Activated CD4-positive, alpha-beta T cell treated with anti-CD3 and anti-CD28 coated beads, Interleukin-2, amount 10 ng/mL, durations not matched to agents 7 days and 5 days (primary cell): ENCODE measurements at places on chromosomes 3 and 15.

DNA sequence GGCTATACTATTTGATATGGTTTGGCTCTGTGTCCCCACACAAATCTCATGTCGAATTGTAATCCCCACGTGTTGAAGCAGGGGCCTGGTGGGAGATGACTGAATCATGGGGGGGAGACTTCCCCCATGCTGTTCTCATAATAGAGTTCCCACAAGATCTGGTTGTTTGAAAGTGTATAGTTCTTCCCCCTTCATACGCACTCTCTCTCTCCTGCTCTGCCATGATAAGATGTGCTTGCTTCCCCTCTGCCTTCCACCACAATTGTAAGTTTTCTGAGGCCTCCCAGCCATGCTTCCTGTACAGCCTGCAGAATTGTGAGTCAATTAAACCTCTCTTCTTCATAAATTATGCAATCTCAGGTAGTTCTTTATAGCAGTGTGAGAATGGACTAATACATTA lies 290.1 kb upstream of the CHRM5 start:
- no peak for DNase-seq

GRCh38 chr15:90915808-90916440 lies 12.8 kb downstream of the MAN2A2 start:
- no peak for DNase-seq

DNA sequence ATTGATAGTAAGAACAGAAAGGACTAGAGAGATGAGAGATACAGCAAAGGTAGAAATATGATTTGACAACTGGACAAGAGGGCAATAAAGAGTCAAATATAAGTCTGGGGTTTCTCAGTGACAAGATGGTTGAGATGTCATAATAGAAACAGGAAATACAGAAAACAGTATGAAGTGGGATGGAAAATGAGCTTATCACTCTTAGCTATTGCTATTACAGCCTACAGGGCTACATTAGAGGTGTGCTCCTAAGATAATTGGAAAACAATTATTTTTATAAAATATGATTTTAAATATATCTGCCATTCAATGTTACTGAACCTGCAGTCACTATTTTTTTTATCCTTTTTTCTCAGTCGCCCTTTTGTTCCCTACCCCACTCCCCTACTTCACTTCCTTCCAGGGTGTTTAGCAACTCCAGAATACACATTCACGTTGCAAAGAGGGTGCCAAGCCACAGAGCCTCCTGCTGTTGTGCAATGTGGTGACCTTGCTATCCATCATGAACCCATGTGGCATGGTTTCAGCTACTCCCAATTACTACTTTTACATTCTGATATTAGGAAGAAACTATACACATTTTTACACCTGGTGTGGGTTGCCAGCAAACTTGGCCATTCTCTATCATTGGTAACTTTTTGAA lies 6.0 kb downstream of the NRG4 start:
- no peak for DNase-seq

DNA sequence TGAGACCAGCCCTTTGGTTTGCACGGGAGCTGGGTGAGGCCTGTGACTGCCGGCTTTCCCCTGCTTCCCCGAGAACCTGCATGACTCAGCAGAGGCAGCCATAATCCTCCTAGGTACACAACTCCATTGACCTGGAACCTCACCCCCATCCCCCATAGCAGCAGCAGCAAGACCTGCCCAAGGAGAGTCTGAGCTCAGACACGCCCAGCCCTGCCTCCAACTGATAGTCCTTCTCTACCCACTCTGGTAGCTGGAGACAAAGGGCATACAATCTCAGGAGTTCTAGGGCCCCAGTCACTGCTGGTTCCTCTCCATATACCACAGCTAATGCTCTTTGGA lies 141.0 kb upstream of the ARHGEF26 start:
- no peak for DNase-seq

DNA sequence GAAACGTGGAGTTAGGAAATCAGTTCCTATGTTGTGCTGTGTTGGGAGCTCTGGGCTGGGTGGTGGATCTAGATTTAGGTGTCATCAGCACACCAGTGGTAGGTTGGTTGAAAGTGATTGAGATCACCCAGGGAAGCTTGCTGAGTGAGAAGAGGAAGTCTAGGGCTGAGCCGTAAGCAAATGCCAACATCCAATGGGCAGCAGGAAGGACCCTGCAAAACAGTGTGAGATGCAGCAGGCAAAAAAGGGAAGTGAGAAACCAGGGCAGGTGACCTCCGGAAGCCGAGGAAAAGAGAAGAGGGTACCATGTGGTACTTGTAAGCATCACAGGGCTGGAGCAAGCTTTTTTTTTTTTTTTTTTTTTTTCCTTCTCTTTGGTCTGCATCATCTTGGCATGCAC lies 15.9 kb upstream of the COPG1 start:
- DNase-seq: no peak

DNA sequence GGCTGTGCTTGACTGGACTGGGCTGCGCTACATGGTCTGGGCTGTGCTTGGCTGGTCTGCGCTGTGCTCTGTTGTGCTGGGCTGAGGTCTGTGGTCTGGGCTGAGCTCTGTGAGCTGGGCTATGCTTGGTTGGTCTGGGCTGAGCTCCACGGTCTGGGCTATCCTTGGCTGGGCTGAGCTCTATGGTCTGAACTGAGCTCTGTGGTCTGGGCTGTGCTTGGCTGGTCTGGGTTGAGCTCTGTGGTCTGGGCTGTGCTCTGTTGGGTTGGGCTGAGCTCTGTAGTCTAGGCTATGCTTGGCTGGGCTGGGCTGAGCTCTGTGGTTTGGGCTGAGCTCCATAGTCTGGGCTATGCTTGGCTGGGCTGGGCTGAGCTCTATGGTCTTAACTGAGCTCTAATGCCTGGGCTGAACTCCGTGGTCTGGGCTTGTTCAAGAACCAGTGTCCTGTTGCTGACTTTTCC lies 92.0 kb downstream of the PLXNA1 start:
- DNase-seq: no peak

DNA sequence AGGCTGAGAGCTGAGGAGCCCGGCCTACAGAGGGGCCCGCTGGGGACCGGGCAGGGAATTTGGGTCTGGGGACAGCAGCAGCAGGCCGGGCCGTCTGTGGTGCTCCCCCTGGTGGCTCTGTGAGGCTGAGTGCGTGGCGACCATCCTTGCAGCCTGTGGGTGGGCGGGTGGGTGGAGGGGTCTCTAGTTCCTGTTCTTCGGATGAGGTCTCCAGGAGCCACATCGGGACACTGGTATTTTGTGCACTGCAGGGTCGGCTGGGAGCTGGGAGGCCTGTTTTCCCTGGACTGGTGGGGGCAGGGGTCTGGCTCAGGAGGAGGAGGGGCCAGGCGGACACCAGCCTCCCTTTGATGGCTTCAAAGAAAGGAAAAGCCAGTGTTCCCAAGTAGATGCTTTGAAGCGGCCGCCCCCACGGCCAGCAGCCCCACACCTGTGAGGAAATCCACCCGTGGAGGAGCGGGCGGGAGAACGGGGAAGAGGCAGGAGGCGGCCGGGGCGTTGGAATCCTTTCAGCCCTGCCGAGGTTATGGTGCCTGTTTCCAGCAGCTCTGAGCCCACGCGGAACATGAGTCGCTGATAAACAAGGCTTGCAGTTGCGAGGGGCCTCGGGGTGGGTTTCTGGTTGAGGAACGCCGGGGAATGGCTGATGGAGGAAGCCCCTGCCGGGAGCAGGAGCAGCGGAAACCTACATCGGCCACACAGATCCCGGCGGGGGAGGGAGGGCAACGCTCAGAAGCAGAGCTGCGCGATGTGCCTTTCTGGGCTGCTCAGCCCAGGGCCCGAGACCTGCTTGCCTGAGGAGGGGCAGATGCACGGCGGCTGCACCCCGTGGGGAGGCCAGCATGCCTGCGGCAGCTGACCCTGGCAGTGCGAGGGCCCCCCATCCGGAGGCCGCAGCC lies 154.3 kb downstream of the NSMCE3 start:
- no peak for DNase-seq

- no peak for DNase-seq
Measured at GRCh38 chr3:182239316-182239715, 527.6 kb downstream of the SOX2 start.

DNA sequence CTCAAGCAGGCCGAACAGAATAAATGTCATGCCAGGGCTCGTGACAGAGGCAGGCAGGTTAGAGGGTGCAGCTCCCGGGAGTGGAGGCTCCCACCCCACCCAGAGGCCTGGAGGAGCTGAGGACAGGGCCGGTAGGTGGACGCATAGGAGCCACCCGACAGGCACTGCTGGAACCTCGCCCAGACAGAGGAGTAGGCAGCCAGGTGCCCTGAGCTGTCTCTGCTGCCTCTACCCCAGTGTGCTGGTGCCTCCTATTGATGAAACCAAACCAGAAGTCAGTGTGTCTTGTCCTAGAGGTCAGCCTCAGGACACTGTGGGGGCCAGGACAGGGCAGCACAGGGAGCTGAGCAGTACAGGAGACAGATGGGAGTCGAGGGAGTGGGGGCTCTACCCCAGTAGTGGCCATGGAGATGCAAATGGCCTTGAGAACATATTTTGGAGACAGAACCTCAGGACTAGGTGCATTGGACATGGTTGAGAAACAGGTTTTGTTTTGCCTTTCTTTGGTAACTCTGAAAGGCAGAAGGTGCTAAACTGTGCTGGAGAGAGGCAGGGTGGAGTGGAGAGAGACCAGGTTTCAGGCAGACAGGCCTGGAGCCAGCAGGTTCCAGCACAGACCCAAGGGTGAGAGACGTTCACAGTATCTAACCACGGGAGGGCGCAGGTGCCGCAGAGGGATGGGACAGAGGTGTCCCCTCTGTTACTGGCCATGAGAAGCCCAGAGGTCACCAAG lies 15.4 kb upstream of the KLF15 start:
- DNase-seq: no peak

GRCh38 chr15:48643206-48643605 lies 2.3 kb downstream of the FBN1 start:
- DNase-seq: no peak

DNA sequence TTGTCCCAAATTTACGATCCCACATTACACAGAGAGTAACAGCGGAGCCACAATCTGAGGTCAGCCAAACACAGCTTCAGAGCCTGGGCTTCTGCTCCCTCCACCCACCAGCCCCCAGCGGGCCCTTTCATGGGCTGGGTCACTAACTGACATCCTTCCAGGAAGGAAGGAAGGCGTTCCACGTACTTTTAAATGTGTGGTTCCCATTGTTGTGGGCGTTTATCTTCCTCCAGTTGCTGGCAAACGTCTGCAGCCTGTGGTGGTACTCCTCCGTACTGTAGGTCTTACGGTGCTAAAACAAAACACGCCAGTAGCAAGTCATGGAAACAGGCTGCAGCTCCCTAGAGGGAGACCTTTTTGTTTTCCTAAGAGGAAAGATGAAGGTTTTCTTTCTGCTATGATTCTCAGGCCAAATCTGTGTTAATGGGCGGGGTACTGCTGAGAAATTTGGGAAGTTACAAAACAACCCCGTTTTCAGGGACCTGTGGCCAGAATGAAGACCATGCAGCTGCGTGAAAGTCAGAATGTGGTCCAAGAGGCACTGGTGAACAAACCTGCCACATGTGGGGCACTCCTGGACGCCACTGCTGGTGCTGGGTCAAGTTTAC lies 7.6 kb downstream of the CTSH start:
- peak; percentile 34 for DNase-seq

DNA sequence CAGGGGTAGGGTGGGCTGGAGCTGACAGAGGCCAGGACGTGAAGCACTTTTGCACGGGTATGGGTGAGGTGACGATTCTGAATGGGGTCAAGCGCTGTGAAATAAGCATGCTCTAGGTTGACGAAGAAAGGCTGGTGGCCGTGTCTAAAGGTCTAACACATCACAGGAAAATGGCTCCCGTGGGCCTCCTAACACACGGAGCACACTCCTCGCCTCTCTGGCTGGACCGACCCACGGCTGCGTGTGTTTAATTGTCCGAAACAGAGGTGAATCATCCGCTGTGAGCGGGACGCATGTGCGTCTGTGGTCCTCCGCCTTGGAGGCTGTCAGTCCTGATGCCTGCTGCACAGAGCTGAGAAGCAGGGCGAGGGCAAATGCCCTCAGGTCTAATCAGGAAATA lies 130.6 kb downstream of the NSMCE3 start:
- no peak for DNase-seq

- DNase-seq: no peak
Measured at GRCh38 chr3:49641292-49641691, 32.9 kb upstream of the APEH start.

DNA sequence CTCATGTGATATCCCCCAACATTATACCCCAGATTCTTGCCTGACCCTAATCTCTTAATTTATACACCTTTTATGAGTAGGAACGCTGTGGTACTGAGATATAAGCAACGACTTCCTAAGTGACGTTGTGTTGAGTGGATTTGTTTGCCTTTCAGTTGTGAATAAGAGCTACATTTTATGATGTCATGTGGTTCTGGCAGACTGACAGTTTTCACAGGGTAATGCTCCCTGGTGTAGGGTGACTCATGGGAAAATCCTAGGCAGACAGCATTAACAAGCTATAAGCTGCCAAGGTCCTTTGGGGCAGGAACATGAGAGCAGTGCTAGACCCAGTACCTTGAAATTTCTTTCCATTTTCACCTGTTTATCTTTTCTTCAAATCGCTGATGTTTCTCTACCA lies 11.2 kb downstream of the C3orf52 start:
- no peak for DNase-seq

- peak; percentile 27 for DNase-seq
Measured at GRCh38 chr15:92833106-92833433, 67.1 kb upstream of the CHD2 start.

DNA sequence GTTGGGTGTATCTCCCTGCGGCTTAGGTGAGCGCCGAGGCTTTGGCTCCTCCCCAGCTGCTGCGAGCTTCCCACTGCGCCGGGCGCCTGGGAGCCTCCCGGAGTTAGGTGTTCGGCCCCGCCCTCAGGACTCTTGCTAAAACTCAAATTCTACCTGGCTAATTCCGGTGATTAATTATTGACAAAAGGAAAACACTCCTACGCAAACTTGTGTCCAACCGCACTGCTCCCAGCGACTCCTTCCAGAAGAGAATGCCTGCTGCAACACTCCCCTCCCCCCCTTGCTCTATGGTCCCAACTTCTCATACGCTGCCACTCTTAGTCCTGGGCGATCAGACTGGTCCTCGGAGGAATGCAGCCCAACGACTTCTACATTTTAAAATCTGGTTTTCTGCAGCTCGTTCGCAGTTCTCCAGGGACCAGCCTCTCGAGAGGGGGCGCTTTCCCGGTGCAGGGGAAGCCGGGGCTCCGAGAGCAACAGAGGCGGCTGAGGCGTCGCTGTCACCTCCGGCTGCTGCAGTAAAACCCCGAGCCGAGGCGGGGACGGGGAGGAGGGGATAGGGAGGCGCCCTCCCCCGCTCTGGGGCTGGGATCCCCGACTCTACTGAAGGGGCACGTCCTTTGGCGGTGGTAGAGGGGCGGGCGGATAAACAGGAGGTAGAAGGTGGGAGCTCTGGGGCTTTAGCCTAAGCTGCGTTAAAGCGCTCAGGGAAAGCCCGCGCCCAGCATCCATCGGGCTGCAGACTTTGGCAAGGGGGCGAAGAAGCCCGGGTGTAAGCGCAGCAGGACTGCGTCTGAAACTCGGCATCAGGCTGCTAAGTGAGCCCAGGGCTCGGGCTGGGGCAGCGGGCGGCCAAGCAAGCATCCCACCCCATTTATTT lies at the start of gene SPTSSB:
TSS of gene SPTSSB (minus strand) at position 77 of the 880 bp plus-strand sequence. CDS start 25,194 bp downstream, outside the sequence.
- DNase-seq: peak; percentile 31

DNA sequence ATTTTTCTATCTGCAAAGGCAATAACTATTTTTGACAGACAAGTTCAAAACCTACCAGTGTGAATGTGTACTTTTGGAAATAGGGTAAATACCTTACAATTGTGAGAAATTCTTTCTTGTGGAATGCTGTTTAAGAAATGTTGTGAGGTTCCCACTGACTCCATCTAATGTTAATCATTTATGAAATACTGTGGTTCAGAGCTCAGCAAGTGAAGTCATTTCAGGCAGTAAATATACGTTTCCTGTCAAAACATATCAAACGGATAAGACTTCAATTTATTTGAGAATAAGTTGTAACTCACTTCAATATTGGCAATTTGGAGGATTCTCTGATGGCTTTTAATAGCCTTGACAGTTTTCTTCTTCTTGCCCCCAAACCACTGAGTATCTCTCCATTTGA lies 16.4 kb downstream of the TAFA4 start:
- no peak for DNase-seq
